ENCODE measurements at places on chromosomes 5 and 9.

DNA sequence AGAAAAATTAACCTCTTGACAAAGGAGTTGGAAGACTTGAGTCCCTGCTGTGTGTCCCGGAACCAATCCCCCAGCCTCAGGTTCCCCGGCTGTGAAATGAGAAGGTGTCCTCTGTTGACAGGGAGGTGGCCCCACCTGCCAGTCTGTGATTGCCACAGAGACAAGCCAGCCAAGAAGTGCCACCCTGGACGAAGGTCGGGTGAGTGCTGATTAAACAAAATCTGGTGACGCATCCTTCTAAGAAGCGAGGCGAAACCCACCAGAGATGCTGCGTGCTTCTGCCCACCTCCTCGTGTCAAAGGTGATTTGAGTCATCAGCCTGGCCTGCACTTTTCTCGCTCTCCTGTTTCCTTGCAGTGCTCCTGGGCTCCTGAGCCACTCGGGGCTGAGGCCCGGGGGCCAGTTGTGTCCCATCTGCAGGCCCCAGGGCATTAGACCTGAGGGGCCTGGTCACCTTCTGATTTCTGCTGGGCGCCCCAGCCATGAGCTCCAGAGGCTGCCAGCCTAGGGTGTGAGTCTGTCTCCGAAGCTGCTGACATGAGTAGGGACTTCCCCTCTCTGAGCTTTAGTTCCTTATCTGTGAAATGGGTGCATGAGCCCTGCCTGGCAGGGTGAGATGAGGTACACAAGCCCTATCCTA, 28.7 kb downstream of the NEK6 start:
- peak; percentile 76 for DNase-seq

DNA sequence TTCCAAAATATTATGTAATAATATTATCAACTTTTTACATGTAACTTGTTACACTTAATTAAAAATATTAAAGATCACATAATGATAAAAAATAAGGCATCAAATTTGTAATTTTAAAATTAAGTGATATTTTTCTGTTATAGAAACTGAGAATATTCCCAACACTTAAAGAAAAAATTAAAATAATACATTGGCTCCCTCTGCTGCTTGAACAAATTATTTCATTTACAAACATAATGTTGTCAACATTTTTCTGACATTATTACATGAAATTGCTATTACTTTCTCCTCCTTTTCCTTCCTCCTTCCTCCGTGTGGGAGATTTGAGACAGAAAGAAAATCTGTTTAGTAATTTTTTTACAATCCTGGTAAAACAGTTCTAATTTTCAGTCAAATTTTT, 42.3 kb downstream of the RNF180 start:
- peak; percentile 53 for DNase-seq

DNA sequence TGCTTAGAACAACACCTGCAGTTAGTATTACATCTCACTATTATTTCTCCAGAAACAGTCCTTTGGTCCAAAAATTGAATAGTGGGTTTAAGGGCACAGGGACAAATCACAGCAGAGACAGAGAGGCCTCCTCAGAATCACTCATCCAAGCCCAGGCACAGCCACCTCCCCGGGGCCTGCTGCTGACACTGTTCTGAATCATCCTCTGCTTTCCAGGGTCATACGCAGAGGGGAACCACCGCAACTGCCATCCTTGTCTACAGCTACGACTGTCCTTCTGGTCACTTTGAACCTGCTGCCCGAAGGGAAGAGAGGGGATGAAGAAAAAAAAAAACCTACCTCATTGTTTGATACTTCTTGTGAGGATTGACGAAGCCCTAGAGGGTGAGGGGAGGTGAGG, 35.3 kb upstream of the MAN2A1 start:
- no peak for DNase-seq

- no peak for DNase-seq
Observed at GRCh38 chr5:137205231-137206027, 293.7 kb downstream of the SPOCK1 start.

- DNase-seq, result no peak
Observed at GRCh38 chr9:68702493-68702892, 2.5 kb upstream of the PIP5K1B start.

- peak; percentile 48 for DNase-seq
Observed at GRCh38 chr5:132776131-132776937, 705 bp downstream of the SEPTIN8 start.

GRCh38 chr9:128503870-128504269, 649 bp upstream of the GLE1 start:
- DNase-seq, result peak; percentile 36

GRCh38 chr9:121744687-121745395, 93.4 kb downstream of the DAB2IP start:
- peak; percentile 68 for DNase-seq

GRCh38 chr5:157294407-157295091, 28.6 kb downstream of the CYFIP2 start:
- no peak for DNase-seq

- DNase-seq, result no peak
Observed at GRCh38 chr5:89449392-89450148, 566.6 kb upstream of the MEF2C start.

DNA sequence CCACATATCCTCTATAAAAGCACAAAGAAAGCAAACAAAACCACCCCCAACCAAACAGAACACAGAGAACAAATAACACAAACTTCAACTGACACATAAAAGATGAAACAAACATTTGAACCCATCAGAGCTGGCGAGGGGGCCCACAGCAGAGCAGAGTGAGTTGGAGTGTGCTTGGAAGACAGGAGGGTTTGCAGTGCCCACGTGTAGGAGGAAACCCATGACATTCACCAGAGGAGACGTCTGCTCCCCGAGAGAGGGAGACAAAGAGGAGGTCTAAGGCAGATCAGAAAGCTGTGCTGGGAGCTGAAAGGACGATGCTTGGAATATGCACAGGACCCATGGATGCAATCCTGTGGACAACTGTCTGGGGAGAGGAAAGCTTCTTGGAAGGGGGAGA, 27.0 kb downstream of the MRPL36 start:
- peak; percentile 10 for DNase-seq

DNA sequence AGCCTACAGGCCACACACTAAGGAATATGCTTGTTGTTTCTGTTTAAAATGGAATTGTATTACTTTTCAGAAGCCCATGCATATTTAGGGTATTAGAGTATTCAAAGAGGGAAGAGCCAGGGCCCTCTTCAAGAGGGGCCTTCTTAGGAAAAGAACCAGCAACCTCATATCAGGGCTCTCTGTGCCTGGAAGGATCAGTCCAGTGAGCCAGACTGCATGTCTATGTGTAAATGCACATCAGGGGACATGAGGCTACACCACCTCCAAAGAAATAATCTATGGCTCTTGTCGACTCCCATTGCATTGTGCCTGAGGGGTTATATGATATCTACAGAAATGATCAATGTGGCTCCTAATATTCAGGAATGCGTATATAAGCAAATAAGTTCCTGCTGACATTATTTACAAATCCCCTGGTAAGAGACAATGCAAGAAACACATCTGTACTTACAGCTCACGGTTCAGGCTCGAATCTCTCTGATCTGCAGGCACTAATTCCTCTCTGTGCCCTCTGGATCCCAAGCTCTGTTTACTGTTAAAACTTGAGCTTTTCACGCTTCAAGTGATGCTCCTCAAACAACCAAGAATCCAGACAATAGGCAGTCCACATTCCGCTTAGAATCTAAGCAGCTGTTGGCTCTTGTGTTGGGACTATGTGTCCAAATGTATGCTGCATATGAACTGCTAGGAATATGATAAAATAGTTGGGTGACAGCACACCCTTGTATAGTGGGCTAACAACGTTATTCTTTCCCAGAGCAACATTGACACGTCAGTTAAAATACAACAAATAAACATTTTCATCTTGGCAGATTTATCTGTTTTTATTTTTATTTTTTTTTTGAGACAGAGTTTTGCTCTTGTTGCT, 150.2 kb upstream of the KLF9 start:
- DNase-seq, result no peak

DNA sequence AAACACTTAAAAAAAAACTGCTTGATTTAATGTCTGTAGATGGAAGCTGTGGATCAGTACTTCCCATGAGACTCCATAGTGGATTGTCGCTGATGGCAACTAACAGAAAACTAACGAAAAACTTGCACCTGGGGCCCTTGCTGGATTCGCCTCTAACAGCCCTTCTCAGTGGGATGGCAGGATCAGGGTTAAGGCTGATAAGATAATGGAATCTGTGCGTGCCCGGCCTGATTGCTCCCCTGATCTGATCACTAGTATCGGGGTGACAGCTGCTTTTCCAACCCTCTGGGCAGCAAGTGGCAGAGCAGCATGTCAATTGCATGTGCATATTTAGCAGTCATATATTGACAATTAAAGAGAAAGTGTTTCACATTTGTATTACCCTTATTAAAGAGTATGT, 185.8 kb upstream of the ELAVL2 start:
- no peak for DNase-seq

- DNase-seq, result no peak
Observed at GRCh38 chr9:130379649-130379970, 65.2 kb upstream of the ASS1 start.

DNA sequence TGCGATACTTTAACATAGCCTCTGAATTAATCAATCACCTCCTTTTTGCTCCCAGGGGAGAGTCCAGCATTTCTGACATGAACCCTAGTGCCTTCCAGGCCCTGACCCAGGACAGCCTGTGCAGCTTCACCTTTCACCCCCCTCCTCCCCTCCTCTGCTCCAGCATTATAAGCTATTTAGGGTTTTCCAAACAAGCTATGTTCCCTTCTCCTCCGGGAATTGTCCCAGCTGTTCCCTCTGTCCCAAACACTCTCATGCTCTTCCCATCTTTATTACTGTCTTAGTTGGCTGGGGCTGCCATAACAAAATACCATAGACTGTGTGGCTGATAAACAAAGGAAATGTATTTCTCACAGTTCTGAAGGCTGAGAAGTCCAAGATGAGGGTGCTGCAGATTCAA, 161.5 kb downstream of the EBF1 start:
- no peak for DNase-seq

- no peak for DNase-seq
Observed at GRCh38 chr5:5699062-5699461, 276.6 kb downstream of the ICE1 start.

GRCh38 chr5:61641748-61642565, 309.9 kb downstream of the ZSWIM6 start:
- DNase-seq, result no peak

DNA sequence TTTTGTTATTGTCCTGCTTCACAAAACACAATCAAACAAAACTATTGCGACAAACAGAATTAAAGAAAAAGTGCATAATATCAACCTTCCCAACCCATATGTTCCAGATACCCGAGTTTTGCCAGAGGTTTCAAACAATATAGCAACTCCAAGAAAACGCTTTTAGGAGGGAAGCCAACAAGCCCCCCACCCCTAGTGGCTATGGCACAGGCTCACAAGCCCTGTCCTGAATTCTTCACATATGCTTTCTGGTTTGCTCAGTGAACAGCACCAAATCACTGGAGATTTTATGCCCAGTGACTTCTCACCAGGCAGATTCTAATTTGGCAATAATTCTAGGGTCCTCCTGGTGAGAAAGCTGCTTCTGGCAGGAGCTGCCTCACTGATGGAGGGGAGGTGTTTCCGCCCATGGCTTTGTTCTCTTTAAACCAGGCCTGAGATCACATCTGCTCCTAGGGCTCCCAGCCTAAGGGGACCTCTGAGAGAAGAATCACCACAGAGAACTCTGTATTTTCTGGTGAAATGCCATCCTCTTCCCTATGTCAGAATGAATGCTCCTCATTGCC, 1982.4 kb downstream of the EFNA5 start:
- no peak for DNase-seq

DNA sequence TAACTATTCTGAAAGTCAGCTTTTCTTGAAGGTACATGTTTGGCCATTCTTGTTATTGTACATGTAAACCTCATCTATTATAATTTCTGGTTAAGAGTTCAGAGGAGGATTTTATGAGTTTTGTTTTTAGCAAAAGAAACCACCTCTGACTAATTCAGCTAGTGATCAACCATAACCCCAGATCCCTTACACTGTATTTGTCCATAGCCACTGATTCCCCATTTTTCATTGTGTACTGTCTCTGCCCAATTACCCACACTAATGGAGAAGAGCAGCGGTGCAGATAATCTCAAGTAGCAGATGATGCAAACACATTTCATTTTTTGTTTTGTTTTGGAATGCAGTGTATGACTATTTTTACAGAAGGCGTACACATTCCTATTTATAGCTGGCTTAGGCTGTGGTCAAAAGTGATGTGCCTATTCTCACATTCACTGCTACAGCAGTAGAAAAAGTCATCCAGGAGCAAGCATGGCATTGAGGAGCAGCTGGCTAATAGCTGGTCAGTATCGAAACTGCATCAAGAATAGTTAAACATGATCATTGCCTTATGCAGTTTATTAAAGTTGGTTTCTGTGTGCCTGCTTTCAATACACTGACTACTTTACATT, 988.3 kb downstream of the DTWD2 start:
- DNase-seq, result no peak
